Esophagus muscularis mucosa (tissue), 4 donors: ENCODE measurements at places on chromosomes 5 and 9.
A peak's percentile ranks its signal among the peaks of the same experiment; 100 is the strongest.

DNA sequence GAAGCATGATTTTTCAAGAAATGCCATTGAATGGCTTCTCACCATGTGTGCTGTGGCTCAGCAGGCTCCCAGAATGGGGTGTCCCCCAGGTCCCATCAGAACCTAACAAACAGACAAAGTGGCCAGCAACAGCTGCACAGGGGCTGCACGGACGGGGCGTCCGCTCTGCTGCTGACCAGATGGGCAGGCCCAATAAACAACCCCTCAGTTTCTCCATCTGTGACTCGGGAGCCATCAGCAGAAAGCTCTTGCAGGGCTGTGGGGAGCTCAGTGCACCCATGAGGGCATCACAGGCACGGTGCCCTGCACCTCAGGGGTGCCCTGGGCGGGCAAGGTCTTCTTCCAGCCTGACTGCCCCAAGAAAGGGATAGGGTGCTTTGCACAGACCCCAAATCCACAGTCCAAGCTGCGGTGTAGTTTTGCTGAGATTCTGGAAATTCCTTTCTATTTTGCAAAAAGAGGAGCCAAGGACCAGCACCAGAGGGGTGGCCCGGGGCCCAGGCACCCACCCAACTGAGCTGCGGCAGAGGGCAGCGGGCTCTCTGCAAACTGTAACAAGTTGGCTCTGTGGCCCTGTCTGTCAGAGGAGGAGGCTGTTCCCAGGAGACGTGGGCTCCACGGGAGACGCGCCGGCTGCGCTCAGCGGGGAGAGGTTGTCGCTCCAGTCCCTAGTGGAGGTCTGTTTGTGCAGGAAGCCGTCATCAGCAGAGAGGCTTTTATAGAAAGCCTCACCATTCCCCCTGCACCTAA, 138.7 kb upstream of the PPP1R26 start:
- no peak for DNase-seq

GRCh38 chr9:90296539-90296938, 346.1 kb downstream of the DIRAS2 start:
- DNase-seq: no peak

- DNase-seq: peak; percentile 68
These were observed 148.5 kb upstream of the RPS23 start for GRCh38 chr5:82426464-82427154.

DNA sequence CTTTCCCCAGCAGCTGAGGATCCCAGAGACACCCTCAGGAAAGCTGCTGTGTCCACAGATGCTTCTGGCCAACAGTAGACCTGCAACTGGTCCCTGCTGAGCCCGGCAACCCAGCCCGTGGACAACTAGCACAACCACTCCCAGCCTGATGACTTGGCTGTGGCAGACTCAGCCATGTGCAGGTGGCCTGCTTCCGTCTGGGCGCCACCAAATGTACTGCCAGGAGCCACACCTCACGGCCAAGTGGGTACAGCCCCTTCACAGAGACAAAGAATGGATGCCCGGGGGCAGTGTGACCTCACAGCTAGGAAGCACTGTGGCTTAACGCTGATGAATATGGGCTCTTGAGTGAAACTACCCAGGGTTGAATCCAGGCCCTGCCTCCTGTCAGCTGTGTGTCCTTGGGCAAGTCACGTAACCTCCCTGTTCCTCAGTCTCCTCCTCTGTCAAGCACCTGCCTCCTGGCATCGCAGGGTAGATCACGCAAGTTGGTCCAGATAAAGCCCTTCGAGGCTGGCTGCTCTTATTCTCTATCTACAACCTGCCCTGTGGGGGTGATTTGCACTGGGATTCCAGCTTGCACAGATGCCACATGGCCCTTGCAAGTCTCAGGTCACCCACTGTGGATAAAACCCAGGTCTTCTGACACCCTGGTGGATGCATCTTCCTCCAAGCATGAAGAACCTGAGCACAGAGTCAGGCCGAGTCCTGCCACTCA, 225.0 kb downstream of the PBX3 start:
- no peak for DNase-seq

DNA sequence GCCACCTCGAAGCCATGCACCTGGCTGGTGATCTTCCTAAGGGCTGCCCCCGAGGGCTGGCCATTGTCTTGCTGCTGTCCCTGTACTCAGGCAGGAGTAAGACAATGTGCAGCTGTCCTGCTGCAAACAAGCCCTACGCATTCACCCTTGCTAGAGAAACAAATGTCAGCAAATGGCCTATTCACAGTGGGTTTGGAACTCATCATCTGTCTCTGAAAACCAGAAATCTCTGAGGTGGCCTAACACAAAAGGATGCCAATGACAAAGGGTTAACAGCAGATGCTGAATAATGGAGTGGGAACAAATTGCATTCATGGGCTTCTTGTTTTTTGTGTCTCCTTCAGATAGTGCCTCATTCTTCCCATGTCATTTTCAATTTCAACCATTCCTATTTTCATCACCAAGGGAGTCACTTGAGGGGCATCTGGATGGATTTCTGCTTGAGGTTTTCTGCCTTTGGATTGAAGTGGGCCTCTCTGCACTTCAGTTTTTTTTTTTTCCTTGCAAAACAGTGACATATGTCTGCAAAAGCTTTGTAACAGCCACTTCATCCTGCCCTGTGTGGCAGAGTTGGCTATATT, 261.6 kb upstream of the VLDLR start:
- DNase-seq: peak; percentile 68
